ENCODE measurements at places on chromosomes 12 and 14.

DNA sequence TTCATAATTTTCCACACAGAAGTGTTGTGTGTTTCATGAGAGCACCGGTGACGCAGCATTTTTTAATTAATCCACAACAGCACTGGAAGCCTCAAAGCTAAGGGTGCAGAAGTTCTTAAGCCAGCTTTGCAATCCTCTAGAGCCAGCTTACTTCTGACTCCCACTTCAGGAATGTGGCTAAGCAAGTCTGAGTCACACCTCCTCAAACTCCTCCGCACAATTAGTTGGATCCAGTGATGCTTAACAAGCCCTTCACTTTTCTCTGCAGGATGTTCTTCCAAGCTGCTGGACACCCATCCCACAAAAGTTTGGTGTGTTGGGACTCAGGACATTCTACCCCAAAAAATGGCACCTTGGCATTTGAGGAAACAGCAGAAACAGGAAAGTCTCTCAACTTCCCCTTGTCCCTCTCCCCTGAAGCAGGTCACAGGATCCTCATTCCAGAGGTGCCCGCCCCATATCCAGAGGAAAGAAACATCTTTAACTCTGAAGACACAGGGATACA, 210.0 kb downstream of the PPM1H start:
- DNase-seq: no peak

DNA sequence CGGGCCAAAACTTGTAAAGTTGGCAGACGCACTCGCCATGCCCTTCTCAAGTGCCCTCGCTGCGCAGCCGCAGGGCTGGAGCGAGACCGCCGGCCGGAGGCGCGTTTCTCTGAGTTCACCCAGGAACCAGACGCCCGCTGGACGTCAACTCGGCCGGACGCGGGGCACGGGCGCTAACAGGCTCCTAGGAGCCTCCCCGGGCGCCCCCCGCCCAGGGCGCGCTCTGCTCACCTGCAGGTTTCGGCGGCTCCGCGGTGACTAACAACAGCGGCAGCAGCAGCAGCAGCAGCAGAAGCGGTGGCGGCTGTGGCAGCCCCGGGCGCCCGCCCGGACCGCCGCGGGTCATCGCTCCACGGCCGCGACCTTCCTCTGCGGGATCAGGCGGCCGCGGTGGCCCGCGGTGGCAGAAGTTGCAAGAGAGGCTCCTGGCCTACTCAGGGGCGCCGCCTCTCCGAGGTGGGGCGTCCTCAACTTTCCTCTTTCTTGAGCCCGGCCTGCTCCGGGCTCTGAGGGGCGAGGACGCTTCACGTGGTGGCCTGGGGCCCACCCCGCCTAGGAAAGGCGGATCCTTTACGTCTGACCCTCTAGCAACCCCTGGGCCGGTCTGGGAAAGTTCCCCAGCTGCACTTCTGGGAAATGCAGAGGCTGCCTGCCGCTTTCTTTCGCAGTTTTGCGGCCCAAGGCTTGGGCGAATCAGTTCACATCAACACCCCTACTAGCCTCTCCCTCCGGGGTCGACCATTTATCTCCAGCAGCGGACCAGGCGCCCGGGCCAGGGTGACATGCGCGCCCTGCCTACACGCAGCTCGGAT, at the start of gene PLBD1:
TSS of gene PLBD1 (minus strand) at position 533 of the 812 bp plus-strand sequence. CDS start at position 346, 187 bp downstream.
- peak; percentile 5 for DNase-seq

DNA sequence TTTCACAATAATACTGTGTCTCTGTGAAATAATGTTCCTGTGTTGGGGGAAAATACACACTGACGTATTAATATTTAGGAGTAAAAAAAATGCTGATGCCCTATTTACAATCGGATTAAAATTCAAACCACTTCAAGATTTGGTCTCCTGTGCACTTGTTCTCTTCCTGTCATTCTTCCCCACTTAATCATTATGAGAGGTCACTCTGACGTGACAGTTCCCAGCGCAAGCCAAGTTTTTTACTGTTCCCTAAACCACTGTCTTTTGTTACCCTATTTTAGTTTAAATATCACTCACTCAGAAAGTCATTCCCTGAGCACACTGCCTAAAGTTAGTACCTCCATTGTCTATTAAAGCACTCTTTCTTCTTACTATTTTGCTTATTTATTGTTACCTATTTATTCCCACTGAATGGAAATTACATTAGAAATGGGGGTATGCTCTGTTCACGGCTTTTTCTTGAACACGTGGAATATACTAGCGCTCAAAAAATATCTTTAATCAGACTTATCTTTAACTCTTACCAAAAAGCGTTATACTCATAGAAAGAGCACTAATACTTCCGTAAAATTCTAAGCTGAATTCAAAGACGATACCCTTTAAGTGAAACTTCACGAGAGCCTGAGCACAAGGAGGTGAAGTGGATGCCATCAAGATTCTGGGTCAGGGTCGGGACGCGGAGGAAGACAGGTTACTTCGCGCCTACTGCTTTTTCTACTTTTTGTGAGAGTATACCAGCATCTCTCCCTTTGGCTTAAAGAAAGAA, 670 bp upstream of the PSMA3 start:
- DNase-seq: no peak

- DNase-seq: no peak
These were observed 130.3 kb upstream of the NUDT4 start for GRCh38 chr12:93247313-93247991.

DNA sequence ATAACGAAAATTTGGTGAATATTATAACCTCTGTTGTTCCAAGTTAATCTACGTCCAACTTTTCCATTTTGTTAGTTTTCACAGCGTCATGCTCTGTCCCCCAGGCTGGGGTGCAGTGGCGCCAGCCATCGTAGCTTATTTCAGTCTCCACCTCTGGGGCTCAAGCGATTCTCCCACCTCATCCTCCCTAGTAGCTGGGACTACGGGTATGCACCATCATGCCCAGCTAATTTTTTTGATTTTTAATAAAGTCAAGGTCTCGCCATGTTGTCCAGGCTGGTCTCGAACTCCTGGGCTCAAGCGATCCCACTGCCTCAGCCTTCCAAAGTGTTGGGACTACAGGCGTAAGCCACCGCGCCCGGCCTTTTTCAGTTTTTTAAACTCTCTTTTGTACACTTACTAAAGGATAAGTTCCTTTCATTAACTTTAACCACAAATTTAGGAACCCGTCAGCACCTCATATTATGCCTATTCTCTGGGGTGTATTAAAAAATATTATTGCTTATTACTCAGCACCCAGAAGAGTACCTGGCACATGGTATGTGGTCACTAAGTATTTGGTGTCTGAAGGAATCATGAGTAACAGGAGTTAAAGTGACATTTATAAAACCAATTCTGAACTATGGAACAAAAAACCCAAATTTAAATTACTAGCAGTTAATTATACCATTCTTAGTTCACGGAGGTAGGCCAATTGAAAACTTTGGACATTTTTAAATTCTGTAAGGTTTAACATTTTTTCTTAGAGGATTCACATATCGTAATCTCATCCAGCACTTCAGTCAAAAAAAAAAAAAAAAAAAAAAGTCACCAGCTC, 925 bp upstream of the MIPOL1 start:
- no peak for DNase-seq
